ENCODE measurements at places on chromosomes 12 and 14. TPM values are rescaled to one million over a fixed set of nuclear protein-coding genes. Genes with fewer than 3 reads are reported as not detected.

The ESR2 gene
- 0.52 TPM for total RNA-seq

The FSCB gene
- total RNA-seq, result not detected

The KRT6C gene
- total RNA-seq, result 0.28 TPM

The NUP37 gene
- 52.8 TPM for total RNA-seq

The ING4 gene
- 74.0 TPM for total RNA-seq

The AQP6 gene
- not detected for total RNA-seq

The CLEC2A gene
- not detected for total RNA-seq

The TAS2R30 gene
- total RNA-seq, result 1.7 TPM

The SAV1 gene
- 7.4 TPM for total RNA-seq

DNA sequence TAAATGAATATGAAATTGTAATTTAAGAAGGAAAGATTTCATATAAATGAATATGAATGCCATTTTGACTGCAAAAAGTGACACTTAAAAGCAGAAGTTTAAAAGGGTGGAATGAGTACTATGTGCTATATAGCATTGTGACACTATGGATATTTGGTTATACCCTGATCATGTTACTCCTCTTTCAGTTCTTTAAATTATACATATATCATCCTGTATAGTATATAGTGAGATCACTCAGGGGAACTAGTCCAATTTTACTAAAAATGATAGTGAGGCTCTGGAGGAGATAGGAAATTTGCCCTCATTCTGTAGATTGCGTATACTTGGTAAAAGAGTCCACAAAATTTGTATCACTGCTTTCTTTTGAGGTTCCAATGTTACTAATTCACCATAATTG is 155.7 kb upstream of the BTG1 start:
- H3K36me3 ChIP-seq, result no peaks in the 10 kb centered on the region
- H3K4me1 ChIP-seq, result peaks cover 8% of the 10 kb centered on the region
- H3K27ac ChIP-seq, result no peak overlapping the region

- no peak for DNase-seq
- no peak overlapping the region for H3K4me3 ChIP-seq
- peaks cover 9% of the 10 kb centered on the region for H3K27me3 ChIP-seq
- H3K36me3 ChIP-seq, result no peaks in the 10 kb centered on the region
- H3K27ac ChIP-seq, result peak overlapping the region; percentile 11
Measured at GRCh38 chr12:6312529-6313325, 2.2 kb downstream of the PLEKHG6 start.

GRCh38 chr12:124412646-124413015 is 117.7 kb downstream of the RFLNA start:
- no peak overlapping the region for H3K27ac ChIP-seq
- H3K4me3 ChIP-seq, result no peak overlapping the region
- no peaks in the 10 kb centered on the region for H3K27me3 ChIP-seq
- no peak for DNase-seq

DNA sequence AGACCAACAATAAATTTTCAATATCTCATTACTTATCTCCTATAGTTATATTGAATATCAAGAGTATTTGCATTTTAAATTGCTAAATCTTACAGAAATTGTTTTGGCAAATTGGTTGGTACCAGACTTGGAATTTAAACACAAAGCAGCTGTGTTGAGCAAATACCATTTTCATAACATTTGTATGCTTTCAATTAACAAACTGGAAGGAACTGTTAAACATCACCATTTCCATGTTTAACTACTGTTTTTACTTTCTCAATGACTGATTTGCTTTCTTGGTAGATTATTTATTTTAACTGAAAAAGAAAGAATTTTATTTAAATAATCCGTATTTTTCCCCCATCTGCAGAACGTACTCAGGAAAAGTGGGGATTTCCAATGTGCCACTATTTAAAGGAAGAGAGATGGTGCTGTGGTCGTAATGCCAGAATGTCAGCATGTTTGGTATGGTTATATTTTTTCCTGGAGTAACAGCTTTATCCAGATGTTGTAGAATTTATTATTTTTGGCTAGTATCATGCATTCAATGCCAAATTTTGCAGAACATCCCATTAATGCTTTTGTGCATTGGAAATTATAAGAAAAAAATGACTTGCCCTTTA is 72.3 kb downstream of the METTL25 start:
- DNase-seq, result no peak
- H3K4me3 ChIP-seq, result no peak overlapping the region
- no peaks in the 10 kb centered on the region for H3K36me3 ChIP-seq

GRCh38 chr12:23950775-23951451 is 1.4 kb upstream of the SOX5 start:
- DNase-seq, result no peak
- H3K4me3 ChIP-seq, result no peak overlapping the region
- H3K36me3 ChIP-seq, result no peaks in the 10 kb centered on the region
- H3K4me1 ChIP-seq, result no peaks in the 10 kb centered on the region
- no peak overlapping the region for H3K27ac ChIP-seq
- peaks cover 2% of the 10 kb centered on the region for H3K27me3 ChIP-seq

- H3K4me3 ChIP-seq, result no peak overlapping the region
- no peak overlapping the region for H3K27ac ChIP-seq
- H3K4me1 ChIP-seq, result no peaks in the 10 kb centered on the region
- no peak for DNase-seq
- H3K27me3 ChIP-seq, result no peaks in the 10 kb centered on the region
Measured at GRCh38 chr14:56745097-56745496, 65.2 kb downstream of the OTX2 start.

GRCh38 chr14:51444353-51445000 is 204.4 kb downstream of the TMX1 start:
- no peak overlapping the region for H3K27ac ChIP-seq
- no peak overlapping the region for H3K4me3 ChIP-seq
- no peaks in the 10 kb centered on the region for H3K4me1 ChIP-seq
- DNase-seq, result no peak
- no peaks in the 10 kb centered on the region for H3K36me3 ChIP-seq

DNA sequence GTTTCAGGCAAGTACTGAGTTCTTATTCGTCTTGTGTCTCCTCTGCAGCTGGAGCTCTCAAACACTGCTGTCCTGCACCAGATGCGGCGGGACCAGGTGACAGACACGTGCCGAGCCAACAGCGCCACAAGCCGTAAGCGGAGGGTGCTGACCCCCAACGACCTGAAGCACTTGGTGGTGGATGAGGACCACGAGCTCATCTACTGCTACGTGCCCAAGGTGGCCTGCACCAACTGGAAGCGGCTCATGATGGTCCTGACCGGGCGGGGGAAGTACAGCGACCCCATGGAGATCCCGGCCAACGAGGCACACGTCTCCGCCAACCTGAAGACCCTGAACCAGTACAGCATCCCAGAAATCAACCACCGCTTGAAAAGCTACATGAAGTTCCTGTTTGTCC is 201.2 kb downstream of the SLC41A2 start:
- H3K36me3 ChIP-seq, result peaks cover 36% of the 10 kb centered on the region
- no peak overlapping the region for H3K4me3 ChIP-seq
- no peak overlapping the region for H3K27ac ChIP-seq
- no peaks in the 10 kb centered on the region for H3K27me3 ChIP-seq

- H3K27me3 ChIP-seq, result no peaks in the 10 kb centered on the region
- no peak overlapping the region for H3K4me3 ChIP-seq
- no peaks in the 10 kb centered on the region for H3K4me1 ChIP-seq
Measured at GRCh38 chr12:13085968-13086686, 17.3 kb downstream of the GSG1 start.

DNA sequence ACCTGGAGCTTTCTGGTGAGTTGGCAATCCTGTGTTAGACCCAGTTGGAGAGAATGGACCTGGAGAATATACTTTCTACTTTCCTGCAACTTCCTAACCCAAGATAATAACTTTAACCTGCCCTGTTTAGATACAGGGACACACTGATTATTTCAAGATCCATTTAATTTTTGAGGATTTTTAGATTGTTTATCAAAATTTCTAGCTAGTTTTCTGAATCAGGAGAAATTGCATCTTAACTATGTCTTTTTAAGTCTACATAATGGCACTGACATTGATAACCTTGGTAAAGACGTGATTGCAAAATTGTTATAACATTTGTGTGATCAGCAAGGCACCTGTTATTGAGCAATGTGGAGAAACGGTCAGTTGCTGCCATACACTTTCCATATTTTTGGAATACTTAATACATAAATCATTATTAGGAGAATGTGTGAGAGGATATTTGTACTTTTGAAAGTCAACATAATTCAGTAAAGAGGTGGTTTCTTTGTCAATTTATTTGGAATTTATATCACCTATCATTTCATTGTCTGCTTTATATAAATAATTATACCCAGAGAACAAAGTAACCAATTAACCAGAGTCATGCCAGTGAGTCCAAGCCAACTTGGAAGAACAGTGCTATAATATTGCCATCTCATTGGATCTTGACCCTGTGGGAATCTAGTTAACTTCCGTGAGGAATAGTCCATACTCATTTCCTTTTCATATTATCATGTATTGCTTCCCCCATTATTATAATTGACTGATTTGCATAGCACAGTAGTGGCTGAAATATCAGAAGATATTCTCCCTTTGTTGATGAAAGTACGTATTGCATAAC is 28.4 kb downstream of the NFYB start:
- no peak overlapping the region for H3K4me3 ChIP-seq
- H3K27ac ChIP-seq, result no peak overlapping the region
- no peak for DNase-seq
- peaks cover 4% of the 10 kb centered on the region for H3K36me3 ChIP-seq

DNA sequence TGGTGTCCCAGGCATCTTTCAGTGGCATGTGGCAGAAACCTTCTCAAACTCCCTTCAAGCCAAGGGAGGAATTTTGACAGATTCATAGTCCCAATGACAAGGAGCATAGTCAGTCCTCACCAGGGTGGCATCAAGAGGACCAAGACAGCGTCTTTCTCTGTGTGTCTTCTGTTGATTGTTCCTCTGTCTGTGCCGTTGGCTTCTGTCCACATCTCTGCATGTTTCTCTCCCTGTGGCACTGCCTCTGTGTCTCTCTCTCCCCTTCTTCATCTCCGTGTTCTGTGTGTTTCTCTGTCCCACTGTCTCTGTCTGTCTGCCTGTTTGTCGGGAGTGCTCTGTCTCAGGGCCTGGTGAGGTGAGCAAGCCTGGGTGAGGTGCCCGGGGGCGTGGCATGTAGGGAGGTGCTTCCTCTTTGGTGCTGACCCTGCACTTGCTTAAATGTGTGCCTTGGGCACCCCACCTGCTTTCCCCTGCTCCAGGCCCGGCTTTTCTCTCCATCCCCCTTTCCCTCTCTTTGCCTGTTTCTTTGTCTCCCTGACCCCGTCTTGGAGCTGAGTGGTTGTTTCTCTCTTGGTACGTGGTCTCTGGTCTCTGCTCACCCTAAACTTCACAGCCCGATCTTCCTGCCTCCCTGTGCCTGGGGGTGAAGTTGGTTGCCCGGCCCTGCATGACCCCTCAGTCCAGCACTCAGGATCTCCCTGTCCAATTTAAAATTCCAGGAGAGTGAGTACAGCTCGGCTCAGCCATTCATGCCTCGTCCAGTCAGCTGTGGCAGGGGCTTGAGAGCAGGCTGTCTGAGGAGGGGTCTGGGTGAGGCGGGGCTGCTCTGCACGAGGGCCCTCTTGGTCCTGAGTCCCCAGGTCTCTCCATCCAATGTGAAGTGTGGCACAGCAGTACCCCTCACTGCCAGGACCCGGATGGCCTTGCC is 28.5 kb downstream of the JDP2 start:
- H3K36me3 ChIP-seq, result no peaks in the 10 kb centered on the region
- H3K27ac ChIP-seq, result no peak overlapping the region
- no peak for DNase-seq
- peaks cover 3% of the 10 kb centered on the region for H3K4me1 ChIP-seq
- H3K4me3 ChIP-seq, result no peak overlapping the region
- no peaks in the 10 kb centered on the region for H3K27me3 ChIP-seq

DNA sequence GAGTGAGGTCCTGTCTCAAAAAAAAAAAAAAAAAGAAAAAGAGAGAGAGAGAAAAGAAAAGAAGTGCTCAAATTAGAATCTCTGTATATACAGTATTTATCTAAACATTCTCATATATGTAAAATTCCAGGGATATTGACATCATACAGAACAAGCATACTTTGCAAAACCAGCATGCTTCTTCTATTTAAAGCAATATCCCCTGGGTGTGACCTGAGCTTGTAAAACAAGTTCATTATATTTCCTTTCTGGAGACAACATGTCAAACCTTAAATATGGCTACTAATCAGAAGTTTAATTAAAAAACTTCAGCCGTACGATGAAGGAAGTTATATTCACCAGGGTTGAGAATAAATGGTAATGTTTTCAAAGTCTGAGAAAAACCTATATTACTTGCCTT is 175.8 kb upstream of the HMGA2 start:
- DNase-seq, result no peak
- H3K27ac ChIP-seq, result no peak overlapping the region
- no peaks in the 10 kb centered on the region for H3K27me3 ChIP-seq
- H3K4me1 ChIP-seq, result no peaks in the 10 kb centered on the region
- H3K4me3 ChIP-seq, result no peak overlapping the region

GRCh38 chr12:52925717-52926595 is 21.1 kb upstream of the KRT8 start:
- DNase-seq, result no peak
- no peaks in the 10 kb centered on the region for H3K36me3 ChIP-seq
- H3K27ac ChIP-seq, result no peak overlapping the region
- H3K27me3 ChIP-seq, result no peaks in the 10 kb centered on the region
- no peaks in the 10 kb centered on the region for H3K4me1 ChIP-seq

- DNase-seq, result no peak
- H3K4me1 ChIP-seq, result no peaks in the 10 kb centered on the region
- no peak overlapping the region for H3K27ac ChIP-seq
- H3K27me3 ChIP-seq, result no peaks in the 10 kb centered on the region
- no peak overlapping the region for H3K4me3 ChIP-seq
Measured at GRCh38 chr12:5622280-5622679, 190.4 kb downstream of the NTF3 start.

DNA sequence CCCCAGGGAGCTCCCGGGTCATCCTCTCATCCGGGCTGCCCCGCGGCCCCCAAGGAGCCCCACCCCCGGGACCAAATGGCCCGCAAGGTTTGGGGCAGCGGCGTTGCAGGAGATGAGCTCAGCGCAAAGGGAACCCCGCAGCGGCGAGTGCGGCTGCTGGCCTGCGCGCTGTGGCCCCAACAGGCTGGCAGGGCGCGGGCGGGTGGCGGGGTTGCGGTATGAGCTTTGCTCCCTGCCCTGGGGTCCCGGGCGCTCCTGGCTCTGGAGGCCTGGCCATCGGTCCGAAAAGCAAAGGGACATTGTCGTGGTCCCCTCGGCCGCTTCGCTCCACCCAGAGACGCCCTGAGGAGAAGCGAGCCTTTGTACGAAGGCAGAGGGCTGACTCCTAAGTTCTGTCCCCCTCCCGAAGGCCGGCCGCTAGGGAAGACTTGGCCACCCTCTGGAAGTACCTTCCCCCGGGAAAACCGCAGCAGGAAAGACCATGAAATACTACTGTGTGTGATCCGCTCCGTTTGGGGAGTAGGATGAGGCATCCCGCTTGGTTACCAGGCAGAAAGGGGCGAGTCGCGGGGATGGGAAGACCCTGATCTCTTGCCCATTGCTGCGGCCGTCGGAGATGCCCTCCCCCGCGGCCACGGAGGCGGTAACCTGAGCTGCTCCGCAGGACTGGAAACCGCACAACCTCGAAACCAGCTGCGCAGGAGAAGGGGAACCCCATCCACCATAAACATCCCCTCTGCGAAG is 620 bp upstream of the NID2 start:
- H3K4me3 ChIP-seq, result peak overlapping the region; percentile 37
- peaks cover 33% of the 10 kb centered on the region for H3K27me3 ChIP-seq
- no peaks in the 10 kb centered on the region for H3K36me3 ChIP-seq
- peaks cover 9% of the 10 kb centered on the region for H3K4me1 ChIP-seq
- no peak for DNase-seq

Data from thymus (tissue), 14 donors.